Astrocyte of the cerebellum (primary cell): ENCODE measurements at places on chromosomes 16 and 17.

GRCh38 chr17:32240750-32241149 lies 24.9 kb upstream of the RHBDL3 start:
- DNase-seq, result peak; percentile 4

- peak; percentile 45 for DNase-seq
These were observed 7.5 kb upstream of the CDH5 start for GRCh38 chr16:66359012-66359411.

- no peak for DNase-seq
These were observed 1.4 kb downstream of the CBFA2T3 start for GRCh38 chr16:88975511-88976061.

- no peak for DNase-seq
These were observed 216.8 kb upstream of the RPL38 start for GRCh38 chr17:73986641-73987177.

GRCh38 chr17:82328141-82328993 lies 5.2 kb downstream of the SECTM1 start:
- no peak for DNase-seq

- DNase-seq, result no peak
These were observed 1.4 kb downstream of the TMEM220 start for GRCh38 chr17:10728331-10728892.

DNA sequence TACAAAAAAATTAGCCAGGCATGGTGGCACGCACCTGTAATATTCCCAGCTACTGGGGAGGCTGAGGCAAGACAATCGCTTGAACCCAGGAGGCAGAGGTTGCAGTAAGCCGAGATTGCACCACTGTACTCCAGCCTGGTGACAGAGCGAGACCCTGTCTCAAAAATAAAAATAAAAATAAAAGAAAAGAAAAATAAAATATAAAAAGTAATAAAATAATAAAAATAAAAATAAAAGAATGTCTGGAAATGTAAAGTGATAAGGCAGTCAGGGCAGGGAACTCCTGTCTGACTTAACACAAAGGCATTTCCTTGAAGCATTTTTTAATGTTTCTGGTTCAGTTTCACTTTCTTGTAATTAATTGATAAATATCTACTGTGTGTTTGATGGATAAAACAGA lies 34.7 kb upstream of the DNAJA2 start:
- no peak for DNase-seq

GRCh38 chr17:157901-158300 lies 20.5 kb downstream of the SCGB1C2 start:
- DNase-seq, result no peak

- DNase-seq, result no peak
These were observed 4.0 kb upstream of the IL17C start for GRCh38 chr16:88634141-88634993.

DNA sequence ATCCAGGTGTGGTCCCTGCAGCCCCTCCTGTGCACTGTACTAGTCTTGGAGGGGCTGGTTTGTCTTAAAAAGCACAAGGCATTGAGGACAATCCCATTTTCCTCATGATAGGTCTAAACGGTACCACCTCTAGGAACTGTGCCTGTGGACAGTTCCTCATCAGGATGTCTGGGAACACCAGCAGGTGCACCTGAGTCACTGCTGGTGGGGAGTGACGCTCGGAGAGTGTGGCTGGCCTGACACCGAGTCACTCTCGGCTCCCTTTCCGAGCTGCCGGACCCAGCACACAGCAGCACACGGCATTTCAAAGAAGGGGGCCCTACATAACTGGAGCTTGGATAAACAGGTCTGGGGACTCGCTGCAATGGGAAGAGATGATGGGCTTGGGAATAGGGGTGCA lies 25.6 kb downstream of the LRRC75A start:
- no peak for DNase-seq

DNA sequence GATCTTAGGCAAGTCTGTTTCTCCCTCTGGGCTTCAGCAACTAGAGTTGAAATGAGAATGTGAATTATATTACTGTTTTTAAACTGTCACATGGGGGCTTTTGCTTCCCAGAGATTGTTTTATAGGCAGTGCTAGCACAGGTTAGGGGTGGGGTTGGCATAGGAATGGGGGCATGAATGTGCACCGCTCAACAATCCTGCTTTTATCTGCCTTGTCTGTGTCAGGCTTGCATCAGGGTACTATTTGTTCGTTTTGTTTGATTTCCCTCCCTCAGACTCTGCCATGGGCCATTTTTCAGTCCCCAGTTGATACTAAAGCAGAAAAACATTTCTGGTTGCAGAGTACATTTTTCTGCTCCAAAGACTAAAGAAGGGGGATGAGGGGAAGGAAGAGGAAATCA lies 34.6 kb upstream of the IRX6 start:
- no peak for DNase-seq

GRCh38 chr17:55416470-55417052 lies 5.1 kb downstream of the MMD start:
- no peak for DNase-seq

- no peak for DNase-seq
These were observed 175.3 kb downstream of the UTP18 start for GRCh38 chr17:51435641-51436091.

DNA sequence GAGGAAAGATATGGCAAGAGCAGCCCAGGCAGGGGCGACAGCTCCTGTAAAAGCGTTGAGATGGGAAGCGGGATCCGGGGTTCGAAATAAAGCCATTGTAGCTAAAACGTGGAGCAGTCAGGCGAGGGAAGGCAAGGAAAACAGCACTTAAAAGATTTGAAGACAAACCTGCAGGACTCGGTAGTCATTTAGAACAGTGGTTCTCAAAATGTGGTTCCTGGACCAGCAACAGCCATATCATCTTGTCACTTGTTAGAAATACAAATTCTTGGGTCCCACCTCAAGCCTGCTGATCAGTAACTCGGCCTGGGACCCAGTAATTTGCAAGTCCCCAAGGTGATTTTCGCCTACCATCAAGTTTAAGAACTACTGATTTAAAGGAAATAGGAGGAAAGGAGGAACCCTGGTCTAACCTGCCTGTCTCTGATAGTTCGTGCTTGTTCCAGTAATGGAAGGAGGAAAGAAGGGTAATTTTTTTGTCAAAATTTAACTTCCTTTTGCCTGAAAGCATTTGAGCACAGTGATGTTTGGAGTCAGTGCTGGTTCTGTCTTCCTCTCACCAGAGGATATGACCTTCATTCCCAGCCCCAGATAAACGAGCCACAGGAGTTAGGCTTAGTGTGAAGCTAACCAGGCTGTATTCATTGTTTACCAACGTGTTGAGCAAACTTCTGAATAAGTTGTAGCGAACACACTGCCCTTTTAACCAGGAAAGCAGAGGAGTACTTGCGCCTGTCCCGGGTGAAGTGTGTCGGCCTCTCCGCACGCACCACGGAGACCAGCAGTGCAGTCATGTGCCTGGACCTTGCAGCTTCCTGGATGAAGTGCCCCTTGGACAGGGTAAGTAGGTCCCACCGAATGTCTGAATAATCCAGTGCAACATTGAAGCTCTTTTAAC lies 1.1 kb downstream of the ORC6 start:
- no peak for DNase-seq

DNA sequence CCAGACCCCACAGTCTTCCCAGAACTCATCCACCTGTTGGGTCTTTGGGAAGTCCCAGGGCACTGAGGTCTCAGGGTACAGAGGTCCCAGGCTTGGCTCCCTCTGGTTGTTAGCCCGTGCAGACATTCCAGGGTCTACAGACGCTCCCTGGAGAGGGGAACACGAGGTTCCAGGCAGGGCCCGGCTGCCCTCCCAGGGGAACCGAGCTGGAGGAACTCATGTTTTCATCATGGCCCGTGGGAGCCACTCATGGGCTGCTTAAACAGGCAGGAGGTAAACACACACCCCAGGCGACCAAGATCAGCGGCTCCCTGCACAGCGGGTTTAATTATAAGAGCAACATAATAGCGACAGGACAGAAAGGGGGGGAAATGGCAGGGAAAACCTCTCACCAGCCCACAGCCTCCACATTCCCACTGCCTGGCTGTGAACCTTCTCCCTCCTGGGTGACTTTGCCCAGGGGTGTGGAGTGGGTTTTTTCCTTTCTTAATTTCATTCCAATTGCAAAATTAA lies 36.5 kb downstream of the TRARG1 start:
- no peak for DNase-seq

DNA sequence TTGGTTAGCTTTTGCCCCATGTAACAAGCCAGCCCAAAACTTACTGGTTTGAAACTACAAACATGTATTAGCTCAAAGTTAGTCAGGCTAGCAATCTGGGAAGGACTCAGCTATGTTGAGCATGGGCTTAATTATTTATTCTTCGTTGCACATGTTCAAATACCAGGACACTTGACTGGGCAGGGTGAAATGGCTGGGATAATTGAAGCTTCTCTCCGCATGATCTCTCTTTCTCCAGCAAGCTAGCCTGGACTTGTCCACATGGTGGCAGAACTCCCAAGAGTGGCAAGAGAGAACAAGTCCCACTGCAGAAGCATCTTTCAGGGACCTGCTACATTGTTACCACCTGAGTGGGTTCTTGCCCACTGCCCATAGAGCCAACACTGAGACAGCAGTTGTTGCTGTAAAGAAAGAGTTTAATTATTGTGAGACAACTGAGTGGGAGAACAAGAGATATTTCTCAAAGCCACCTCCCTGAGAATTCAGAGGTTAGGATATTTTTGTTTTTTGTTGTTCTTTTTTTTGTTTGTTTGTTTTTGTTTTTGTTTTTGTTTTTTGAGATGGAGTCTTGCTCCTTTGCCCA lies 16.8 kb upstream of the ATF7IP2 start:
- DNase-seq, result no peak

DNA sequence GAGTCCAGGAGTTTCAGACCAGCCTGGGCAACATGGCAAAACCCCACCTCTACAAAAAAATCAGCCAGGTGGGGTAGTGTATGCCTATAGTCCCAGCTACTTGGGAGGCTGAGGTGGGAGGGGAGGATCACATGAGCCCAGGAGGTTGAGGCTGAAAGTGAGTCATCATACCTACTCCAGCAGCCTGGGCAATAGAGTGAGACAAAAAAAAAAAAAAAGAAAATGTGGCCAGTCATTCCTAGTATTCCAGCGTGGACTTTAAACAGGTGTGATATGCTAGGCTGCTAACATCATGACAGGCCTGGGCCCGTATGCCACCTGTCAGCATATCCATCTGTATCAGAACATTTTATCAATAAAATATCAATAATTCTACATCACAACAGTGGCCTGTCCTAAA lies 143.3 kb downstream of the AATF start:
- DNase-seq, result no peak

GRCh38 chr17:74807925-74808324 lies 31.8 kb upstream of the NAT9 start:
- no peak for DNase-seq

GRCh38 chr16:57316390-57317017 lies 32.0 kb upstream of the PLLP start:
- DNase-seq, result peak; percentile 81

- DNase-seq, result no peak
These were observed 24.2 kb downstream of the PLD6 start for GRCh38 chr17:17181666-17182597.

DNA sequence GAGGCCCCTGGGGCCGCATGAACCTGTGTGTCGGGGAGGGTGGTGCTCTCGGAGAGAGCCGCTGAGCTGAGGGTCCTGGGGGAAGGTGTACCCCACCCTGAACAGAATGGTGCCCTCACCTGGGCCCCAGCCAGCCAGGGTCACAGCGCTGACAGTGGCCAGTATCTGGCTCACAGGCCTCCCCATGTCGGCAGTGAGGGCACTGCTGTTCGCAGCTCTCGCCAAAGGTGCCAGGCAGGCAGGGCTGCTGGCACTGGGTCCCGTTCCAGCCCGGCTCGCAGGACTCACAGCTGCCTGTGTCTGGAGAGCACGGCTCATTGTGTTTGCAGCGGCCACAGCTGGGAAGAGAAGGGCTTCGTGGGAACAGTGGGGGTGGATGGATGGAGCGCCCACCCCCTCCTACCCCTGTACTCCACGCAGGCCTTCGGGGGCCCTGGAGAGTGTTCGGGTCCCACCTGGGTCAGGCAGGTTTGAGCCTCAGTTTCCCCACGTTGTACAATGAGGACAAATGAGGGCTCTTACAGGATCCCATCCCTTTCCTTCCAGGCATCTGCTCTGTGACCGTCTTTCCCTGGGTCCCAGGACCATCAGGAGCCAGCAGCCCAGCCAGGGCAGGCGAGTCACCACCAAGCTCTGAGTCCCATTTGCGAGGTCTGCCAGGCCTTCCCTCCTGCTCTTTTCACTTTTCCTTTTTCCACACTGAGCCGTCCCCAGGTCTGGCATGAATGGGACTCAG lies 5.0 kb downstream of the SCARF1 start:
- no peak for DNase-seq

GRCh38 chr16:49410226-49410625 lies 36.6 kb downstream of the C16orf78 start:
- no peak for DNase-seq

DNA sequence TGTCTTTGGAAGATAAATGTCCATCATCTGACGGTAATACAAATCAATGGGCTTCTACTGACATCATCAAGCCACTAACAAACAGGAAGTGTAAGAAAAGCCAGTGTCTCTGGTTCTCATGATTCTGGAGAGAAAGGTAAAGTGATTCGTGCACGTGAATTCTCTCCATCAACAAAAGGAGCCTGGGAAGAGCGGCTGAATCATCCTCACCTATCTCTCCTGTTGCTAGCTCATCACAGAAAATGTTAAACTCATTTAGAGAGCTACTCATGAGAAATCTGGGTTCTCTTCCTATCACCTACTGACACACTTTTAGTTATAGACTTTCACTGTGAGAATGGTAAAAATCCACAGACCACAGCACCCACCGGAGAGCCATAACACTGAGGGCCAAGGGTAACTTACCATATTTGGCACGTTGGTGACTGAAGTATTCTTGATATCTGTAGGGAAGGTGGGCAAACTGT lies 70.3 kb downstream of the CREBBP start:
- DNase-seq, result no peak

GRCh38 chr17:71779482-71779881 lies 341.3 kb upstream of the SOX9 start:
- no peak for DNase-seq

- DNase-seq, result no peak
These were observed 24.7 kb downstream of the WSB1 start for GRCh38 chr17:27318633-27319032.

DNA sequence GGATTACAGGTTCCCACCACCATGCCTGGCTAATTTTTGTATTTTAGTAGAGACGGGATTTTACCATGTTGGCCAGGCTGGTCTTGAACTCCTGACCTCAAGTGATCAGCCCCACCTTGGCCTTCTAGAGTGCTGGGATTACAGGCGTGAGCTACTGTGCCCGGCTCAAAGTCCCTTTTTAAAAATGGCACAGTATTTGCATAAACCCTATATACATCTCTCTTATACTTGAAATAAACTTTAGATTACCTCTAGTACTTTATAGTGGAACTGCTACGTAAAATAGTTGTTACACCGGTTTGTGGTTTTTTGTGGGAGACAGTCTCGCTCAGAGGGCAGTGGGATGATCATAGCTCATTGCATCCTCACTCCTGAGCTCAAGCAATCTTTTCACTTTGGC lies 36.3 kb downstream of the IST1 start:
- DNase-seq, result no peak

GRCh38 chr17:69045646-69046045 lies 15.1 kb downstream of the ABCA9 start:
- no peak for DNase-seq
